ENCODE measurements at places on chromosomes 6 and 20.

- no peak for DNase-seq
Measured at GRCh38 chr6:8069631-8070284, 5.6 kb upstream of the BLOC1S5 start.

- no peak for DNase-seq
Measured at GRCh38 chr6:4404415-4404814, 269.0 kb upstream of the ECI2 start.

DNA sequence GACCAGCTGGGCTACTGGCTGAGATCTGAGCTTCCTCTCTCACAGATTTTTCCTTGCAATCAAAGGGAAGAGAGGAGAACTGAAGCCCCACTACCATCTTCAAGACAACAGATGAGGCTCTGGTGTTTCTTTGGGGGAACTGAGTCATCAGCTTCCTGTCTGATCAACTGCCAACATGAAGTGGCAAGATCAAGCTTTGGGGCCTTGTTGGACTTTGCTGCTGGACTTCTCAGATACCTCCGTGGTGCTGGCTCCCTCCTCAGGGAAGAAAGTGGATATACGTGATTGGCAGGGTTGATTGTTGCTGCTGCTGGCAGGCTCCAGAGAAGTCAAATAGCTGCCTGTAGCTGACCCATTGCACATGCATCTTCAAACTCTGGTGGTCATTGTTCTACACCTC lies 3.6 kb upstream of the TOX2 start:
- DNase-seq: no peak

- DNase-seq: peak; percentile 32
Measured at GRCh38 chr6:128882560-128882959, 378 bp upstream of the LAMA2 start.

- DNase-seq: peak; percentile 38
Measured at GRCh38 chr6:21587961-21588480, 5.5 kb upstream of the SOX4 start.

DNA sequence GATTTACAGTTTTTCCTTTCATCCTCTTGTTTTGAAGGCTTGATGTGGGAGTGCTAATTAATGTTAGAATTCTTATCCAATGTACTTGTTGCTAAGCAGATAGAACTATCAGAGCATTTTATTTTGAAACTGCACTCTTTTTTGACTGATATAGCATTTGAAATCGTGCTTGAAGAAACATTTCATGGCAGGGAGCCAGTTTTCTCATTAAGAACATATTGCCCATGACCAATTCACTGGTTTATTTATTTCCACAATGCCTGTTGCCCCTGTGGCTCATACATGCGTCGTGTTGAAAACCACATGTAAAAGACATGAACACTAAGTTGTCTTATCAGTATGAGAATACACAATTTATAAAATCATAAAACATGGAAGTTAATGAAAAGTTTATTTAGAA lies 479.7 kb upstream of the FLRT3 start:
- DNase-seq: no peak

- no peak for DNase-seq
Measured at GRCh38 chr6:97067045-97067444, 142.5 kb downstream of the KLHL32 start.

DNA sequence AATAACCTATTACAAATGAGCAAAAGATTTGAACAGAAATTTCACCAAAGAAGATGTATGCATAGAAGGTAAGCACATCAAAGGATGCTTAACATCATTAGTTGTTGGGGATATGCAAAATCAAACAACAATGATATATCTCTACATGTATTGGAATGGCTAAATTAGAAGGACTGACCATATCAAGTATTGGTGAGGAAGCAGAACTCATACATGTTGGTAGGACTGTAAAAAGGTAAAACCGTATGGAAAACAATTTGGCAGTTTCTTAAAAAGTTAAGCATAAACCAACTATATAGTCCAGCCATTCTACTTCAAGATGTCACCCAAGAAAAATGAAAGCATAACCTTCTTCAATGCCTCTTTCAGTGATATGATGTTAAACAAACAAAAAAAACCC lies 114.0 kb downstream of the MYB start:
- no peak for DNase-seq

DNA sequence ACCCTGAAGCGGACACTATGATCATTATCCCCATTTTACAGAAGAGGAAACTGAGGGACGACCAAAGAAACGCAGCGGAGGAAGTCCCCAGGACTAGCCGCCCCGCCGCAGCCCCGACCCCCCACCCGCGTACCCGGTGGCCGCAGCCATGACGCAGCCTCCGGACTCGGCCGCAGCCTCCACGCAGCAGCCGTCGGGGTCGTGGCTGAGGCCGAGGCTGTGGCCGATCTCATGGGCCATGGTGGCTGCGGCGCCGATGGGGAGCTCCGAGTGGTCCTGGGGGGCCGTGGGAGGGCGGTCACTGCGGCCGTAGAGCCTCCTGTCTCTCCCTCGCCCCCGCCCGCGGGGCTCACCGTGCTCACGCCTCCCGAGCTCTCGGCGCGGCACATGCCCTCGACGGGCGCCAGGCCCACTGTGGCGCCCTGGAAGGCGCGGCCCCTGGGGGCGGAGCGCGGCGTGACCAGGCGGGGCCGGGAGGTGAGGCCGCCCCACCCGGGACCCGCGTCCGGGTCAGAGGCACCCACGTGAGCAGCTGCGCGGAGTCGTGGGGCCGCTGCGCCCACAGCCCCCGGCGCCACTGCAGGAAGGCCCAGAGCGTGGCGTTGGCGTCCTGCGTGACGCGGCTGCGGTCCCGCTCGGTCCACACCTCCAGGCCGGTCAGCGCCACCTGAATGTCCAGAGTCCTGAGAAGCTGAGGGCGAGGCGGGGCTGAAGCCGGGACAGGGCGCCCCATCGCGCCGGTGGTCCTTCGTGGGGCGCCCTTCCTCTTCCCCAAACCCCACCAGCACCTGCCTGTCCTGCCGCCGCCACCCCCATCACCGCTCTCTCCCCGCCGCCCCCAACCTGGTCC lies 8.4 kb downstream of the ADAM33 start:
- no peak for DNase-seq

- no peak for DNase-seq
Measured at GRCh38 chr6:18241208-18242038, 22.9 kb downstream of the DEK start.

- DNase-seq: no peak
Measured at GRCh38 chr20:41314386-41314785, 3.1 kb downstream of the ZHX3 start.

GRCh38 chr6:78533426-78533825 lies 333.9 kb upstream of the IRAK1BP1 start:
- DNase-seq: no peak

- DNase-seq: no peak
Measured at GRCh38 chr6:35811699-35811995, 6.5 kb downstream of the LHFPL5 start.

- DNase-seq: no peak
Measured at GRCh38 chr20:38776363-38776762, 28.1 kb downstream of the ACTR5 start.

DNA sequence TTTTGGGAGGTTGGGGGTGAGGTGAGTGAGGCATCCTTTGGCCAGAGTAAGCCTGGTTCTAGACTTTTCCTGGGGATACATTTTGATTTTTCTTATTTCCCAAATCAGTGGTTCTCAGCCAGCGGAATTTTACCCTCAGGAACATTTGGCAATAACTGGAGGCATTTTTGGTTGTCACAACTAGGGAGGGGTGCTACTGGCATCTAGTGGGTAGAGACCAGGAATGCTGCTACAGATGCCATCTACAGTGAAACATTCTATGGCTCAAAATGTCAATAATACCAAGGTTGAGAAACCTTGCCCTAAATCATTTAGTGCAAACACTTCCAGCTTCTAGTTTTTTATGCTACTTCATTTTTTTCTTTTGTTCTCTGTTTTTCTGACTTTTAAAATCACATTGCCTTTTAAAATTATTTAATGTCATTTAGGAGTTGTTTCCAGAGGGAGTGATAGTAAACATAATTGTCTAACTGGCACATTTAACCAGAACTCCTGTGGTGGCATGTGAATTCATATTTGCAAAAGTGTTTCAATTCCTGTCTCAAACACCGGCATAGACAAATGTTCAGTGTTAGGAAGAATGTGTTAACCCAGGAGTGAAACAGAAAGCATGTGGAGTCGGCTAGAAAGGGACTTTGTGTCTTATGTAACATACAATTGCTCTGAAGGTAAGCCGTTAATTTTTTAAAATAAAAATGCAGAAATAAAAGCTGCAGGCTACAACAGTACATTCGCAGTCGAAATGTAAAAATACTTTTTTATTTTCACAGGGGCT lies 59.0 kb downstream of the QRSL1 start:
- no peak for DNase-seq

GRCh38 chr6:89525786-89526562 lies 93.0 kb downstream of the ANKRD6 start:
- DNase-seq: no peak

DNA sequence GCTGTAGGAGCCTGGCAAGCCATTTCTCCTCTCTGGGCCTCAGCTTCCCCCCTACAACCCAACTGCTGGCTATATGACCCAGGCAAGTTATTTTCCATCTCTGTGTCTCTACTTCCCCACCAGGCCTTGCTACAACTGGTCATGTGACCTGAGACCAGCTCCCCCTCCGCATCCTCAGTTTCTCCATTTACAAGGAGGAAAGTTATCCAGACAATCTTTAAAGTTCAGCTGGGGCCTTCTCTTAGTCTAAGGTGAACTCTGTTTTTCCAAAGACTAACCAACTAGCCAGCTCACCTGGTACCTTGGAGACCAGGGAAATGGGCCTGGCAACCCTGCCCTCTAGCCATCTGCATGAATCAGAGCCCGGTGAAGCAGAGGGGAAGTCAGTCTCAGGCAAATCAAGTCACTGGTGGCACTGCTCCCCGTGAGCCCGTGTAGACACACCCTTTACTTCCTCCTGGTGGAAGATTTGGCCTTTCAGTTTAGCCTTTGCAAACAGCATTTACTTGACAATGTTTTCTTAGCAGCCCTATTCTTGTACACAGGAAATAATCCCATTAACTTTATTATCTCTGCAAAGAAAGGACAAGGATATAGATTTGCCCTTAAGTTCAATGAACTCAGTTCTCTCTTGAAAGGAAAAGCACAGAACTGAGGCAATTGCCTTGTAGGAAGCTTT lies 157.7 kb downstream of the VEGFA start:
- DNase-seq: no peak

- peak; percentile 44 for DNase-seq
Measured at GRCh38 chr6:70371454-70372105, 41.7 kb upstream of the FAM135A start.

- DNase-seq: peak; percentile 84
Measured at GRCh38 chr6:107674995-107675738, 148.9 kb downstream of the SCML4 start.

DNA sequence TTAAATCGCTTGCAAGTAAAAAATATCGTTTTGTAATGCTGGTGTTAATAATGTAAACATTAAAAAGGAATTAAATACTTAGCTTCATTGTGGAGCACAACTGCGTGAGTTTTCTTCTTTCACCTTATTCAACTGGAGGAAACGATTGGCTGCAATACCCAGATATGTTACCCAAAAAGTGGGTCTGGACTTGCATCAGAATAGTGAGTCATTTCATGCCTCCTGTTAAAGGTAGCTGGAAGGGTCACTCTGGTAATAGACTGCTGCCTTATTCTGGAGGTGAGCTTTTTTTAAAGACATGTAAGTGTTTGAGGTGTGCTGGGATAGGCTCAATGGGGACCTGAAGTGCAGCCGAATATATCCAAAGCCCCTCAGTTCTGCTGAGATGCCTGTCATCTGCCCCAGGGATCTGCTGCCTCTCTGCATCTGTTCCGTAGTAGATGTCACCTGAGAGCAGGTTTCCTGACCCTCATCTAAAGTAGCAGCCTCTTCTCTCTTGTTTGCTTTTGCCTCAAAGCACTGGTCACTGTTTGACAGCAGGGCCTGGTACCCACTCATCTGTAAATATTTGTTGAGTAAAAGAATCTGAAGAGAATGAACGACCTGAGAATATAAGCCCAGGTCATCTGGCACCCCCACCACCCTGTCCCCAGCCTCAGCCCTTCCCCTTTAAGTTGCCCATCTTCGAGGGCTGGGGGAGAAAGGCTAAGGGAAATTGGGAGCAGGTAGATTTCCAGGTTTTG lies 5.6 kb upstream of the UQCC2 start:
- DNase-seq: no peak

DNA sequence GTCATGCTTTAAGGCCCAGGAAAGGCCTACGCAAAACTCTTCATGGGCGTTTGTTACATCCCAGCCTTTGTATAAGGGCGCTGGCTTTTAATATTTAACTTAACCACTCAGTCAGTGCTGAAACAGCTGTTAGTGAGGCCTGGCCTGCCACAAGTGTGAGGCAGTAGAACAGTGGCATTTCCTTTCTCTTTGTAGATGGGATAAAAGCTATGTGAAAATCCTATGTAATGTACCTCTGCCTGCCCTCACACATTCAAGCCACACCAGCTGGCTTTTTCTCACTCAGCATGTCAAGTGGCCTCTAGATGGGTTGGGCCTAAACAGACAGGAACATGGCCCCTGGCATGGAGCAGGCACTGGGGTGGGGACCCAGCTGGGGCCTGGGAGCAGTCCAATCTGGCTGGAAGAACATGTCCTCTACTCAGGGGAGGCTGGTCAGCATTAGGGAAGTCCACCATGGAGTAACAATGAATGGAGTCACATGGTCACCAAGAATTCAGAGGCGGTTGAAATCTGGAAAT lies 20.7 kb downstream of the CGA start:
- no peak for DNase-seq

DNA sequence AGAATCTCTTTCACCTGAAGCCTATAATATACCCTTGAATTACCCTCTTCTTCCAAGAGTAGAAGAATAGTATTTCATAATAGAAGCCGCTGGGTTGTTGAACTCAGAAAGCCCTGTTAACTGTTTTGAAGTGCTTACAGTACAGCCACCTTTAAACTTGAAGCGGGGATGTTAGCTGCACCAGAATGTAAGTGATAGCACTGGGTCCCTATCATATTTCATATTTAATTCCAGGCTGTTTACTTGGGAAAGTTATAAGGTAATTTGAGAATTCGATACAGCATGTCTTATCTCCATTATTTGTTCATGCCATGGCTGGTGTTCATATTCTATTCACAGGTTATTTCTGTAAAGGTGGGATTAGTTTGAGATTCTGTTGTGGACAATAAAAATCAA lies 63.5 kb upstream of the VSTM2L start:
- DNase-seq: no peak

GRCh38 chr20:17505636-17506517 lies 25.3 kb downstream of the BFSP1 start:
- DNase-seq: peak; percentile 54

All from urothelium cell line (cell line).